ENCODE measurements at places on chromosomes 4 and X. TPM values are rescaled to one million over a fixed set of nuclear protein-coding genes. Genes with fewer than 3 reads are reported as not detected.

The SPANXN1 gene
- total RNA-seq, result not detected

The SH3D19 gene
- 92.8 TPM for total RNA-seq

The CLTRN gene
- not detected for total RNA-seq

The TIMM17B gene
- total RNA-seq, result 36.0 TPM

The PRSS12 gene
- 0.55 TPM for total RNA-seq

DNA sequence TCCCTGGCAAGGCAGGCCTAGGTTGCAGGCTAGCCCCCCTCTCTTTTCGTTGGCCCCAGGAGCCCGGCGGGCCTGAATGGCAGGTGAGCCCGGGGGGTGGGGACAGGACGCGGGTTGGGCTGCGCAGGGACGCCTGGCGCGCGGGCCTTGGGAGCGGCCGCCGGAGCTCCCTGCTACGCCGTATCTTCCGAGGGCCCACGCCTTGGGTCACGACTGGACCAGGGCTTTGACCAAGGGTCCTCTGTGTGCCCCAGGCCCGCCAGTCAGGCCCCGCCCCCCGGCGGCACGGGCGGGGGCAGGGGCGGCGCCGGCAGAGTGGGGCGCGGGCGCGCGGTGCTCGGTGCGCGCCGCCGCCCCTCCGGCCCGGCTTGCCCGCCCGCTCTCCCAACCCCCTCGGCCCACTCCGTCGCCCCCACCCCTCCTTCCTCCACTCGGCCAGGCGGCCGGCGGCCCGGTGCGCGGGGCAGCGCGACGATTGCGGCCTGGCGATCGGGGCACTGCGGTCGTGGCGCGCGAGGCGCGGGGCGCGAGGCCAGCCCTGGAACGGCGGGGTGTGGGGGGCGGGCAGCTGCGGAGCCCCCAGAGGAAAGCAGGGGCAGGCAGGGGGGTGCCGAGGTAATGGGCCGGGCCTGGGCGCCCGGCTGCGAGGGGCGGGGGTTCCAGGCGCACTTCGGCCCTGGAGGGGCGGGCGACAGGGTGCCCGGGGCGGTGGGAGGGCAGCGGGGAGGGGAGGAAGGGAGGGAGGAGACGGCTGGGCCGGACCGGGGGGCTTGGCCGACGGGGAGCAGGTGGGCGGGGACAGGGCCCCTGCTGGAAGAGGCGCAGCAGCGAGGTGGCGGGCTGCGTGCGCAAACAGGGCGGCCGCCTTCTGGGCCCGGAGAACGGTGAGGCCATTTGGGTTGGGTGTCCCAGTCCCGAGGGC, at the start of gene PRRG3:
Gene PRRG3 (plus strand): TSS at position 798 of the 922 bp plus-strand sequence. CDS start 3,357 bp downstream, outside the sequence.
- no peak for DNase-seq

DNA sequence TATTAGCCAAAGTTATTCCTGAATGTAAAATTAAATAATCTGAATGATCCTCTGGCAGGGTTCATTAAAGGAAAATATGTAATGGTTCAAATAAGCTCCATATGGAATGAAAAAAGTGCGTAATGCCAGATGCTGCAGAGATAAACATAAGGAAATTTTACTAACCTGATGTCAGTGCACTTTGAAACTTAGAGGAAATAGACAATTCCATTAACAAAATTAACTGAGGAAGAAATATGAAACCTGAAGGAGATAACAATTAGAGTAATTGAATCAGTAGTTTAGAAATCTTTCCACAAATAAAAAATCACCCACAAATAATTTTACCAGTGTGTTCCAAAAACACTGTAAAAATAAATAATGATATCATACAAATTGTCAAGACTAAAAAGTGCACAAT, 387.5 kb downstream of the GRIA2 start:
- DNase-seq, result no peak

DNA sequence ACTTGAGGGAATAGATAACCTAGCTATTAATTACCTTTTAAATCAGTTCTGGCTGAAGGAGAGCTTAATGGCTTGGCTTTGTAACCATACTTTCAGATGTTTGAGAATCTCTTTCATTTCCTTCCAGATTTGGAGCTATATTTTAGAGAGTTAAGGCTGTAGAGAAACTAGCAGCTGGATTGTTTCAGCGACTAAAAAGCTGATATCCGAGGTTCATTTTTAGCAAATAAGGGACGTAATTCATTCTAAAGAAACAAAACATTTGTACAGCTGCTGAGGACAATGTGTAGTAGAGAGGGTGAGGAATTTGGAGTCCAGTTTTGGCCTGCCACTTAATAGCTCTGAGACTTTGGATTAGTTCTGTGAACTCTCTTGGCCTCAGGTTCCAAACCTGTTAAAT, 12.2 kb downstream of the OSTC start:
- DNase-seq, result no peak

DNA sequence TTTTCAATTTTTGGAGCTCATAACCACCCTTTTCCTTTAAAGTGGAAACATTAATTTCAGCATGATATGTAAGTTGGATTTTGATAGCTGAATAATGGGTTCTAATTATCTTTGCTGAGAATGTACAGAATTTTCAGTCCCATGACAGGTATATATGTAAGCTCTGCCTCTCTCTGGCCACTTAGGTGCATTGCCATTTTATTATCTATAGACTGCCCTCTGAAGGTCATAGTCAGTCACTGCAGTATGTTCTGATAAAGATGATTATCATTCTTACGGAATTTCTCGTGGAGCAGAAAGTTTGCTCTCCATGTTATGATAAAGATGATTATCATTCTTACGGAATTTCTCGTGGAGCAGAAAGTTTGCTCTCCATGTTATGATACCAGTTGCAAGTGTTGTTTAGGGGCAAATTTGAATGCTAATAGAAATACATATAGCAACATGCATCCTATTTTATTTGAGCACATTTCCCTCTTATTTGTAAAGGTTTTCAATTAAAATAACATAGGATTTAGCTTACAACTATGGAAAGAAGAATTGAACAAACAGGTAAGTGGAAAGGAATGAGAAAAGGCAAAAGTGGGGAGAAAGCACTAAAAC, 10.4 kb downstream of the AFP start:
- peak; percentile 40 for DNase-seq

DNA sequence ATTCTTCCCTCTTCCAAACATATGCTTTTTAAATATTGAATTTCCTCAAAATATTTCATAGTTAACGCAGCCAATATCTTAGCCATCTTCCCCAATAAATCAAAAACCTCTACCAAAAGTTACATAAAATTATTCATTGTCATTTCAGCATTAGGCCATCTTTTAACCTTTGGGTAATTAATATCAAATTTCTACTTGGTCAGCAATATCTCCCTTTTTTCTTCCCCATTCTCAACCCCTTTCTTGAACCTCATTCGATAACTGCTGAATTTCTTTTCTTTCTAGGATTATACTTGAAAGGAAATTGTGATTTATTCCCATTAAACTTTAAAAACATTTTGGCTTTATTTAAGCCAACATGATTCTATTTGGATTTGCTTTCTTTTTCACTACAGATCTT, 65.0 kb downstream of the RAP1GDS1 start:
- DNase-seq, result no peak

GRCh38 chrX:45157647-45158046, 43.0 kb downstream of the DIPK2B start:
- DNase-seq, result no peak

DNA sequence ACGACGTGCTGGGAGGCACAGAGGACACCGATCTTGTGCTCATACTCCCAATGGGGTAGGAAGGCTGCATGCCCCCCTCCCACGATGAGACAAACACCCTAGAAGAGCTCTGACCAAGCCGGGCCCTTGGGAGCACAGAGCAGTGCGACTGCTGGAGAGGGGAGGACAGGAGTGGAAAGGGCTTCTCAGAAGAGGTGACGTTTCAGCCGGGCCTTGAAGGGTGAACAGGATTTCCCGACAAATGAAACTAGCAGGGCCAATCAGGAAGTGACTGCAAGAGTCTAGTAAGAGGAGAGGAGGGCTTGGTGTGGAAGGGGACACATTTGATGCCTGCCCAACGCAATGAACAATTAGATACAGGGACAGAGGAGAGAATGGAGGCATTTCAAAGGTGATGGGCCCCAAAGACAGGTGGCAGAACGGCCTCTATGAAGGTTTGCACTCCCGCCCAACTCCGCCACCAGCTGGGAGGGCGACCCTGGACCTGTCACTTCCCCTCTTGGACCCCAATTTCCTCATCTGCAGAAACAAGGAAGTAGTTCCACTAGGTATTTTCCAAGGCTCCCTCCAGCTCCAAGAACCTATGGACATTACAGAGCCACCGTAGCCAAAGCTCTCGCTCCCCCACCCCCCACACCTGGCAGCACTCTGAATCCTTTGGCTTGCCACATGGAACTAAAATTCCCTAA, 3.9 kb downstream of the HCFC1 start:
- DNase-seq, result peak; percentile 24

GRCh38 chrX:148504506-148504905, 4.1 kb downstream of the AFF2 start:
- no peak for DNase-seq

Measured in endothelial cell of umbilical vein (primary cell).